ENCODE measurements at places on chromosomes 2 and 18.
A peak's percentile ranks its signal among the peaks of the same experiment; 100 is the strongest.

DNA sequence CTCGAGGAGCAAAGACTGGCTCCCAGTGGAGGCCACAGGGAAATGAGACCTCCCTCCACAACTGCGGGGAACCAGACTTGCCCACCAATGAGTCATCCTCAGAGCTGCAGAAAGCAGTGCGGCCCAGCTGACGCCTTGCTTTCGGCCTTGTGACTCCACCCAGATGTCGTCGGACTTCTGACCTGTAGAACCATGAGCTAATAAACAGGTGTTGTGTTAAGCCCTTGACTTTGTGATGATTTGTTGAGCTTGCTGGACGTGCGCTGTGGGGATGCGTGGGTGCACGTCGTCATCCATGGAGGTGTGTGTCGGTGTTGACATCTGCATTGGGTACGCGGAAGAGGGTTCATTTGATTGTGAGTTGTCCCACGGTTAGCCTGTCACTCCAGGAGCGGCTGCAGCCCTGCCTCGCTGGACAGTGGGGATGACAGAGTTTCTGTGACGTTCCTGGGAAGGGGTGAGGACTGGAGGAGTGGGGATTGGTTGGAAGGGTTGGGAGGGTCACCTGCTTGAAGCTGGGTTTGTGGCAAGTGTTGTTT, 154.1 kb downstream of the SH3BP4 start:
- no peak for DNase-seq

GRCh38 chr2:90207454-90208058, 1516.1 kb downstream of the RPIA start:
- no peak for DNase-seq

DNA sequence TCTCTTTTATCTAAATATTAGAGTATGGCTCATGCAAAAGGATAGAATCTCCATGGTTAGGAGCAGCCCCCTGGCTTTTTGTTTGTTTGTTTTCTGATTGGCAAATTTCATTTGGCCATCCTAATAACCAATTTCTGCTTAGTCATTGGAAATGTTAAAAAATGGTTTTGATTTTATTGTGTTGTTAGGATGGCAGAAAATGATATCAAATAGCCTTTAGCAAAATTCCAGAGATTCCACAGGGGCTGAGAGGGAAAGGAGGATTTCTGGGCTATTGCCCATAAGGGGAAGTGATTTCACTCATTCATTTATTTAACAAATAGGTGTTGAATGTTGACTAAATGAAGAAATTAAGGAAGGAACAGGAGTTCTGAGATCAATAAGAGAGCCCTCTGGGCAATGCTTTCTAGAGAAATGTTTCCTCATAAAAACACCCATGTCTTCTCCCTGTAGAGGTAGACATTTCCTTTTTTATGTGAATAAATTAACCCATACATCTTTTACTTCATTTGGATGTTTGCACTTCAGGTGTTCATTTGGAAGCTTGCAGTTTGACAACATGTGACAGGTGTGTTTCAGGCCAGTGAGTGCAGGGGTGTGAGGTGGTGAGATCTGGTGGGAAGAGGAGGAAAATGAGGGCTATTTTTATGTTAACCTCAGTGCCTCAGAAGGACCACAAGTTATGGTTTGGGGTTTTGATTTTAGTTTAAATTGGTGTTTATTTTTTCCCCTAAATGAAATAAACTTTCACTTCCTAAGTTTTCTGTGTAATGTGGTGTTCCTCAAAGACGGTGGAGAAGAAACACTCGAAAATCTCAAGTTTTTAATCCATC, 61.7 kb upstream of the EPC2 start:
- DNase-seq = no peak

- DNase-seq = no peak
Measured at GRCh38 chr18:13527256-13527655, 199.1 kb downstream of the FAM210A start.

DNA sequence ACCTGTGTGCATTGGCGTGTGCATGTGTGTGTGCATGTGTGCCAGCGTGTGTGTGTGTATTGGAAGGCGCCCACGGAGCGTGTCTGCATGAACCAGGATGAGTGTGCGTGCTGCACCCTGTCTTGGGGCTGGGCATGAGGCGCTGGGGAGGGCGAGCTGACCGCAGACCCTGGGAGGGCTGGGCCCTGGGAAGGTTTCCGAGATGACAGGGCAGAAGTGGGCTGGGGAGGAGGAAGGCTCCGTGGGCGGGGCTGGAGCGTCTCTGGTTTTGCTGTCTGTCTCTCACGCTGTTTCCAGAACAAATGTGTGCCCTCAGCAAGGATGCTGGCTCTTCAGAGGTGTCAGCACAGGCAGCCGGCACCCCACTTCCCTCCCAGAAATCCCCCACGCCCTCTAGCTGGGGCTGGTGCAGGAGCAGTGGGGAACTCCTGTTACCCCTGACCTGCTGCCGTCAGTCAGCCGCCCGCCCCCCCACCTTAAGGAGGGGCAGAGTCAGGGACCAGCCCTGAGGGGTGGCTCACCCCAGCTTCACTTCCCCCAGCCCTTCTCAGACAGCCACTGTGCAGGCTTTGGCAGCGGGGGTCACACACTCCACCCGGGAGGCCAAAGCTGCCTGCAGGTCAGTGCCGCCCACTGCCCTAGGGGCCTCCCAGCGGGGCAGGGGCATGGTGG, at the start of gene GPR35:
TSS of gene GPR35 (plus strand) at position 531 of the 672 bp plus-strand sequence. CDS start 4,473 bp downstream, outside the sequence.
- DNase-seq = no peak

GRCh38 chr18:12995424-12995823, 4.3 kb downstream of the CEP192 start:
- no peak for DNase-seq

DNA sequence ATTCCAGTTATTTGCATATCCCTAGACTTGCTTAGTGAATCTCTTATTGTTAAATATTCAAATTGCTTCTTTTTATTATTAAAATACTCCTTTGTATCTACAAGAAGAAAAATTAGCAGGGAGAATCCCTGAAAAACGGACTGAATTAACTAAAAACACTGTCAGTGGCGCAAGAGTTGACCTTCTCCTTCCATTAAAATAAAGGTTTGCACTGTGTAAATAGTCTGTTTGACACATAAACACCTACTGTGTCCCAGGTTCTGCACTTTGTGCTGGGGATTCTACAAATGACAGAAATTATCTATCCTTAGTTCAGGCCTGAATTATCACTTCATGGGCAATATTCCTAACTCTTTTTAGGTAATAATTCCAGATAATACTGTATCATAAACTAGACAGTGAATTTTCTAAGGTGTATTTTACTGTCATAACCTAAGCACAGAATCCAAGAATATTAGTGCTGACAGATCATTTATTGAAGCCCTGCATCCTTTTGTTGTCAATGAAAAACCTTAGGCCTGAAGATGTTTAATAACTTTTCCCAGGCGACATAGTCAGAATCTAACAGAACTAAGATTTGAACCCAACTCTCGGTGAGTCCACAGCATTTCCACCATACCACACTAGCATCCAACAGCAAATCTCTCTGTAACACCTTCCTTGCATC, 17.0 kb upstream of the BMP10 start:
- DNase-seq = no peak

DNA sequence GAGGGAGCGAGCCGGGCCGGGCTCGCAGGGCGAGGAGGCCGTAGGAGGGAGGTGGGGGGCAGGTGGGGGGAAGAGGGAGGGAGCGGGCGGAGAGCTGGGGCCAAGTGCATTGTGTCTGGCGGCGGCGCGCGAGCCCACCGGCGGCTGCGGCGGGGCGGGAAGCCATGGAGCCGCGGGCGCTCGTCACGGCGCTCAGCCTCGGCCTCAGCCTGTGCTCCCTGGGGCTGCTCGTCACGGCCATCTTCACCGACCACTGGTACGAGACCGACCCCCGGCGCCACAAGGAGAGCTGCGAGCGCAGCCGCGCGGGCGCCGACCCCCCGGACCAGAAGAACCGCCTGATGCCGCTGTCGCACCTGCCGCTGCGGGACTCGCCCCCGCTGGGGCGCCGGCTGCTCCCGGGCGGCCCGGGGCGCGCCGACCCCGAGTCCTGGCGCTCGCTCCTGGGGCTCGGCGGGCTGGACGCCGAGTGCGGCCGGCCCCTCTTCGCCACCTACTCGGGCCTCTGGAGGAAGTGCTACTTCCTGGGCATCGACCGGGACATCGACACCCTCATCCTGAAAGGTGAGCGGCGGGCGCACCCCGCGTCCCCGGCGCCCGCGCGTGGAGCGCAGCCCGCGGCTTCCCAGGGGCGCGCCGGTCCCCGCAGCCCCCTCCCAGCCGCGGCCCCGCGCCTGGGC, at the start of gene TMEM178A:
TSS of gene TMEM178A (plus strand) at position 107 of the 680 bp plus-strand sequence. CDS start at position 165, 58 bp downstream.
- no peak for DNase-seq

DNA sequence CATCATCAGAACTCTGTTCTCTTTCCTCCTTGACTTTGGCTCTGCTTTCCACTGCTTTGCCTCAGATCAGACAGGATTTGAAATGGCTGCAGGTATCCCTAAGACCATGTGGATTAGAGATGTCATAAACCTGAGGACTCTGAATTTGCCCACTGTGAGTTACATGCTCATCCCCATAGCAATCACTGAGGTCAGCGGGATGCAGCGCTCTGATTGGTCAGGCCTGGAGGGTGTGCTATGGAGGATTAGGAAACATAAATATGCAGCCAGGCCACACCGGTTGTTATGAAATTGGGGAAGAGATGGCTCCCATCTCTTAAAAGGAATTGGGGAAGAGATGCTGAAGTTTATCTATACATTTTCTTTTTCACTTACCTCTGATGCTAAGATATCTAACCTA, 73.7 kb upstream of the DNAJC10 start:
- DNase-seq = peak; percentile 34

- DNase-seq = no peak
Measured at GRCh38 chr2:62040926-62041325, 135.5 kb downstream of the COMMD1 start.

DNA sequence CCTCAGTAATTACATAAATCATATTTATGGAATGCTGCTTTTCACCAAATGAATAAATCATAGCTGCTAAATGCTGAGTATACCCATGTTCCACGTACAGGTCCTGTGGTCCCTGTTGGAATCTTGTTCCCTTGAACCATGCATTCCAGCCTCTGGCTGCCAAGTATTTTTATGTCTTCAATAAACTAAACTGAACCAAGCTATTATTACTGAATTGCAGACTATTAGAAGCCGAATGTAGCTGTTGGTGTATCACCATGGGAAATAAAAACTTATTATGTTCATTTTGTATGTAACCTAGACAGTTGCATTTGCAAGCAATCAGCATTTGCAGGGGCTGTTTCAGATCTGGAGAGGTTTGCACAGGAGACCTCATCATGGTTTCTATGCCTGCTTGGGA, 362.4 kb downstream of the ADCYAP1 start:
- no peak for DNase-seq

DNA sequence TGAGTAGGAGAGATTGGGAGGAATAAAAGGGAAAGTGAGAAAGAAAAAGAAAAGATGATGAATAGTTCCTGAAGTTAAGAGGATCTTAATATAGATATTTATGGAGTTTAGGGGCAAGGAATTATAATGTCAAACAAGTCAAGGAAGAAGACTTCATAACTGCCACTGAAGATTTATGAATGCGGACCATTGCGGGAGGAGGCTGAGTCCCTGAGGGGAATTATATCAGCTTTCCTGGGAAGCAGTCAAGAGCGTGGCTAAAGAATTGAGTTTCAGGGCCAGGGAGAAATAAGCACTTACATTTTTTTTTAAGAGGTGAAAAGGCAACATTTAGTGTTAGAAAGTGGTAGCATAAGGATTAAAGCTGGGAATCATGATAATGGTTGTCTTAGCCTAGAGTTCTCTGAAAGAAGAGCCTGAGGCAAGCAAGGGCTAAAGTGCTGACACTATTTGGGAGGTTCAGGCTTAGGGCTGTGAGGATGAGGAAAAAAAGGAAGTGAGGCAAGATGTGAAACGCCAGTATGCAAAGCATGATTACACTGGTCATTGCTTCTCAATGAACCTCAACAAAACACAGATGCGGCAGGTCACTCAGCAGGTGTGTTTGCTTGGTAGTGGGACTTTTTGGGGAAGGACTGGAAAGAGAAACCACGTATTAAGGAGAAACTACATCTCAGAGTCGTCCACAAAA, 217.1 kb downstream of the SLC4A3 start:
- no peak for DNase-seq

DNA sequence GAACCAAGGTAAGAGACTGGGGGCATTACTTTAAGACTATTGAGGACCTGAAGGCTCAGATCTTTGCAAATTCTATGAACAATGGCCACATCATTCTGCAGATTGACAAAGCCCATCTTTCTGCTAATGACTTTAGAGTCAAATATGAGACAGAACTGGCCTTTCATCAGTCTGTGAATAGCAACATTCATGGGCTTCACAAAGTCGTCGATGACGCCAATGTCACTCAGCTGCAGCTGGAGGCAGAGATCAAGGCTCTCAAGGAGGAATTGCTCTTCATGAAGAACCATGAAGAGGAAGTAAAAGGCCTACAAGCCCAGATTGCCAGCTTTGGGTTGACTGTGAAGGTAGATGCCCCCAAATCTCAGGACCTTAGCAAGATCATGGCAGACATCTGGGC, 43.8 kb upstream of the SLC4A10 start:
- peak; percentile 64 for DNase-seq

DNA sequence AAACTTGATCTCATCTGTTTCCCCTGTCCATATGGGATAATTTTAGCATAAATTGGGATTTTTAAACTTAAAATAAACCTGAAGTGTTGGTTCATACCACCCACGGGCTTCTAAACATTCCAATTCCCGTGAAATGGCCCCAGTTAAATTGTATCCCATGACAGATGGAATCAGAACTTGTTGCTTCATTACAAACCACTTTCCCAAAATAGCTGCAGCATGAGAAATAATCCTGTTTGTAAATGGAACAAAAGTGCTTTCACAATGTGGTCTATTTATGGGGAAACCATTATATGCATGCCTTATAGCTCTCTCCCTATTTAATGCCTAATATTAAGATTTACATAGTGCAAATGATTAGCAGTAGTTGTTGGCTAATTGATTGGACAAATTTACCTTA, 15.9 kb downstream of the SCG2 start:
- DNase-seq = no peak

GRCh38 chr2:135600915-135601314, 69.6 kb downstream of the R3HDM1 start:
- no peak for DNase-seq

- DNase-seq = no peak
Measured at GRCh38 chr18:22739789-22740188, 193.3 kb upstream of the RBBP8 start.

DNA sequence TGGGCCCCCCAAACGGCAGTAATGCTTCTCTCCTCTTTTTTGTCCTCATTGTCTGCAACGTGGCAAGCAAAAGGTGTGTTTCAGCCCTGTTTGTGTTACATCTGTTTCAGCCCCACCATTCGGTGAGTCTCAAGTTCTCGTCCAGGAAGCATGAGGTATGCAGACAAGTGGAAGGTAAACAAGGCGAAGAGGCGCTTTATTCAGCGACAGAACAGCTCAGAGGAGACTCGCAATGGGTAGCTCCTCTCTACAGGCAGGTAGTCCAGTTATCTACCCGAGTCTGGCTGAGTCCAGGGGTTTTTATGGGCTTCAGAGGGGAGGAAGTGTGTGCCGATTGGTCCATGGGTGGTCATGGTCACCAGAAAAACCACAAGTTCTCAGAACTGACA, 733.4 kb upstream of the CDH7 start:
- no peak for DNase-seq
